ENCODE measurements at places on chromosomes 6 and 20. TPM values are rescaled to one million over a fixed set of nuclear protein-coding genes. Genes with fewer than 3 reads are reported as not detected.

The ANGPT4 gene
- not detected for total RNA-seq

The SCUBE3 gene
- not detected for total RNA-seq

DNA sequence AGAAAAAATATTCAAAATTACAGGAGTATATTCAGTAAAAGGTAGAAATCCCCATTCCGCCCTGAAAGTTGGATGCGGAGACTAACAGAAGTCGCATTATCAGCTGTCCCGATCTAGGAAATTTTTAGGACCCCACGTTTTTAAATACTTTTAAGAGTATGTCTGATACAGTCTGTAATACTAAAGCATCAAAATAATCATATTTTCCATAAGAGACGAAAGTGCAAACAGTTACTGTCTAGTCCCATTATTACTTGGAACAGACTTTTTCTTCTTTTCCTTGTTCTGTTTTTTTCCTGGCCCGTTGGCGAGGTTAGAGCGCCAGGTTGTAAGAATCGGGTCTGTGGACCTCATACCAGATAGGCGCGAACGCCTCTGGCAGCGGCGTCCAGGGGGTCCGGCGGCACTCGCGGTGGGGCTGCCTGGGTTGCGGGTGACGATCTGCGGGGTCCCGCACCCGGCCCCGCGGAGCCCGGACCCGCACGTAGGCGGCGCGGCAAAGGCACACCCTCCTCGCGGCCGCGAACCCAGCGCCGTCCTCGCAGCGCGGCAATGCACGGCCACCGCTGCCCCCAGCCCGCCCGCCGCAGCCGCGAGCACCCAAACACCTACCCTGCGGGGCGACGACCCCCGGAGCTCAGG lies 460 bp downstream of the PLAGL1 start:
- peak; percentile 21 for DNase-seq

DNA sequence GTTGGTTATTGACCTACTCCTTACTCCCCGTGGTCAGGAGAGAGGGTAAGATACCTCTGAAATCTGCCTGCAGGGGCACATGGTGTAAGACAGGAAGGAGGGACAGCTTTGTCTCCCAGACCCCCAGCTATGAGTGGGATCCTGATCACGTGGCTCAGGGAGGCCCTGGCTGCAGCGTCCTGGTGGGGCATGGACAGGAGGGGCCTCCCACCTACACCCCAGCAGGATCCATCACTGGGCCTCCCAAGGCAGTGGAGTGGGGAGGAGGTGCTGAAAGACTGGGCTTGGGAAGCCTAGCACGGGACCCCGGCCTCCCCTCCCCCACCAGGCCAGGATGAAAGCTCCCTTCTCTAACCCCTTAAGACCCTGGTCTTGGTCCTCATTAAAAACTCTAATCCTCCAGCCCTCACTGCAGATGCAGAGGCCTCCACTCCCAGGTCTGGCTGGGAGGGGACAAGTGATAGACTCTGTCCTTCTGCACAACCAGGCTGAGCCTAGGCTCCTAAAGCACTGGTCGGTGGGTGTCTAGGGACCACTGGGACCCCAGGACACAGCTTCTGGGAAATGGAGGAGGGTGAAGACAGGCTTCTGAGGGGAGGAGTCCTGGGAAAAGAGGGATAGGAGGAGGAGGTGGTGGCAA lies 29.6 kb upstream of the VEGFA start:
- no peak for DNase-seq

DNA sequence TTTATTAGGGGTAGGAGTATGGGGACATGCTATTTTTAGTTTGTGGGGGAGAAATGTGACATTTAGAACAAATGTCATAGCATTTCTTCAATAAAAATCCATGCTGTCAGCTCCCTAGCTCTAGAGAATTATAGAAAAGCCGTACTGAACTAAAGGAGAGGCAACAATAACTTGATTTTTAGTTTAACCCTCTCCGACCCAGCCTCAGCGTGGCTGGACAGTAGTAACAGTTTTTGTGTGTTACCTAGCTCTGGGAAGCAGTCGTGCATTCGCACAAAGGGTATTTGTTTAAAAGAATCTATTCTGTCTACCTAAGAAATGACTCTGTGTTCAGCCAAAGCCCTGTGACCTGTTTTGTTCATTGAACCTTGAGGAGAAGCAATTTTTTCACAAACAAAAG lies 442.4 kb upstream of the SOX4 start:
- DNase-seq, result no peak

- DNase-seq, result no peak
Observed at GRCh38 chr6:37675606-37676005, 22.1 kb downstream of the MDGA1 start.

- DNase-seq, result peak; percentile 76
Observed at GRCh38 chr20:49323622-49324238, 45.9 kb upstream of the ZNFX1 start.

- DNase-seq, result peak; percentile 64
Observed at GRCh38 chr6:32075781-32076180, 33.4 kb downstream of the TNXB start.

GRCh38 chr20:4563534-4563933 lies 158.2 kb upstream of the PRND start:
- peak; percentile 75 for DNase-seq

- no peak for DNase-seq
Observed at GRCh38 chr6:66362888-66363287, 655.9 kb upstream of the EYS start.

GRCh38 chr6:63452125-63452524 lies 120.2 kb upstream of the LOC128125822 start:
- peak; percentile 30 for DNase-seq

Data from M059J (cell line).